ENCODE measurements at places on chromosomes 16 and 17.
A peak's percentile ranks its signal among the peaks of the same experiment; 100 is the strongest.

DNA sequence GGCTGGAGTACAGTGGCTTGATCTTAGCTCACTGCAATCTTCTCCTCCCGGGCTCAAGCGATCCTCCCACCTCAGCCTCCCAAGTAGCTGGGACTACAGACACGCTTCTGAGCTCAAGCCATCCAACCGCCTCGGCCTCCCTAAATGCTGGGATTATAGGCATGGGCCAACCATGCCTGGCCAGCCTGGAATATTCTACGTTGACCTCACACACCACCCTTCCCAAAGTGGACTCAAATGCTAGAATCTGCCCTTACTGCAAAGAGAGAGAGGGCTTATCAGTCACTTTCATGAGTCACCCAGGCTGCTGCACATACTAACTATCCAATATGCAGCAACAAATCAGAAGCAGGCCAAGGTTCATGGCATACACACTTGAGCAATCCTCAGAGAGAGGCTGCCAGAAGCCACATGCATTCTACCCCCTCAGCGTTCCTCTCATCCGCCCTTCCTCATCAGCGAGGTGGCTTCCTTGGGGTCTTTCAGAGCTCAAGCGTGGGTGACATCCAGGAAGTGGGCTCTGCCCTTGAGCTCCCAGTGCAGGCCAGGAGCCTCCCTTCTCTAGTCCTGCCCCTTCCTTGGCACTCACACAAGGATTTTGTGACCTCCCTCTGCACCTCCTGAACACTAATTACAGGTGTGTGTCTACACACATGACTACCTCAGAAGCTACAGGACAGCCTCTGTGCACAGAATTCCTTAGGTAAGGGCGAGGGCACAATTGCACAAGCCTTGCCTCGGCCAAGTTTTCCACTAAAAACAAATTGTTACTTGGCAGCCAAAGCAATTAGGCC lies 24.8 kb upstream of the SIAH1 start:
- DNase-seq, result peak; percentile 93

- DNase-seq, result no peak
Measured at GRCh38 chr17:44304651-44305050, 3.8 kb upstream of the RUNDC3A start.

DNA sequence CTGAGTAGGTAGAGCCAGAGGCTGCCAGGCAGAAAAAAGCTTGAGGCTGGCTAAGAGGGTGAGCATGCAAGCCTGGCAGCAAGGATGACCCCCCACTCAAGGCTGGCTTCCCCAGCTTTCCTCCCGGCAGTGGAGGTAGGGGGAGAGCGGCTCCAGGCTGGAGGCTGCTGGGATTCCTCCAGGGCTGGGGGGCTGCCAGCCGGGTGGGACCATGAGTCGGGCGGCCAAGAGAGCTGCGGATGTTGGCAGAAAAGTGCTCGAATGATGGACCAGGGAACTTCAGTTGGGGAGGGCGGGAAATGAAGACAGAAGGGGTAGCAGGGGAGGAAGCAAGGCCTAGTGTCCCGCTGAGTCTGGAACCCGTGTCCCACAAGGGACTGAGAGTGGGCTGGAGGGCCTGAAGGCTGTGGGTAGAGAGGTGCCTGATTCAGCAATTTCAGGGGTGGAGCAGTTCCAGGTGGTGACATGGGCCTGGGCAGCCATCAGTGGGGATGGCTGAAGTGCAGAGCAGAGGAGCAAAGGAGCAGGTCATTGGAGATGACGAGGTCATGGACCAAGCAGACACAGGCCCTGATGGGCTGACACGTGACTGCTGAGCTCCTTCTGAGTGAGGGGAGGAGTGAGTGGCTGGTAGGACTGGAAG lies 20.3 kb downstream of the HSD11B2 start:
- DNase-seq, result no peak

DNA sequence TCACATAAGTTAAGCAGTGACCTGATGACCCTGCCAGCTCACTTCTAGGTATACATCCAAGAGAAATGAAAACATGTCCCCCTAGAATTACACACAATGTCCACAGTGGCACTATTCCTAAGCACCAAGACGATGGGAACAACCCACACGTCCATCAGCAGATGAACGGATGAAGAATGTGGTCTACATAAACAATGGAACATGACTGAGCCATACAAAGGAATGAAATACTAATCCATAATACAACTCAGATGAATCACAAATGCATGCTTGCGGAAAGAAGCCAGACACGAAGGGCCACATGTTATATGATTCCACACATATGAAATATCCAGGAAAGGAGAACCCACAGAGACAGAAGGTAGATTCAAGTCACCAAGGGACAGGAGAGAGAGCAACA lies 17.4 kb downstream of the USP22 start:
- DNase-seq, result peak; percentile 68

- DNase-seq, result peak; percentile 36
Measured at GRCh38 chr17:33436321-33436720, 143.2 kb upstream of the ASIC2 start.

GRCh38 chr16:50678531-50678930 lies 2.6 kb downstream of the SNX20 start:
- no peak for DNase-seq

- DNase-seq, result no peak
Measured at GRCh38 chr17:45229681-45230409, 8.2 kb downstream of the FMNL1 start.

DNA sequence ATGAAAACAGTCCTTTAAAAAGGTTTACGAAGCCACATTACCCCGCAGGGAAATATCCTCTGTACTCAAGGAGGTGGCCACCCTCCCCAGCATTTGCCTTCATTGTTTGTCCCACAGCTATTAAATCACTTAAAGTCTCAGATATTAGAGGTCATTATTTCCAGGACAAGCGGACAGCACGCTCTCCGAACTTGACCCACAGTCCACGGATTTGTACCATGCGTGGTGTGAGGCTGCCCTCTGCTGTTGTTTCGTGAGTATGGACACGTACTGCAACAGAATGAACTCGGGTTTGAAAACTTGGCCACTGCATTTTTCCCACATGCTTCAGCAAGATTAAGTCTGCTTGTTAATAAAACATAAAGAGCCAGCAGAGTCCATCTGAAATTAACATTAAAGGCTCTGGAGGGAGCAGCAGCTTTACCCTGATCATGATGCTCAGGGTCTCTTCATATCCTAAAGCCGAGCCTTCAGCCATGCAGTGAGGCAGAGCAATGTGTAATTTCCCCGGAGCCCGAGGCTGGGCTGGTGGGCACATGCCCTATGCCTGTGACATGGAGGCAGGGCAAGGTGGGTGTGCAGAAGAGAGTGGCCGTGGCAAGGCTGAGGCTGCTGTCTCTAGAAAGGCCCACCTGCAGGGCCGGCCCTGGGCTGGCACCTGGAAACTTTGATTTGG lies 19.7 kb downstream of the MEAK7 start:
- peak; percentile 44 for DNase-seq

DNA sequence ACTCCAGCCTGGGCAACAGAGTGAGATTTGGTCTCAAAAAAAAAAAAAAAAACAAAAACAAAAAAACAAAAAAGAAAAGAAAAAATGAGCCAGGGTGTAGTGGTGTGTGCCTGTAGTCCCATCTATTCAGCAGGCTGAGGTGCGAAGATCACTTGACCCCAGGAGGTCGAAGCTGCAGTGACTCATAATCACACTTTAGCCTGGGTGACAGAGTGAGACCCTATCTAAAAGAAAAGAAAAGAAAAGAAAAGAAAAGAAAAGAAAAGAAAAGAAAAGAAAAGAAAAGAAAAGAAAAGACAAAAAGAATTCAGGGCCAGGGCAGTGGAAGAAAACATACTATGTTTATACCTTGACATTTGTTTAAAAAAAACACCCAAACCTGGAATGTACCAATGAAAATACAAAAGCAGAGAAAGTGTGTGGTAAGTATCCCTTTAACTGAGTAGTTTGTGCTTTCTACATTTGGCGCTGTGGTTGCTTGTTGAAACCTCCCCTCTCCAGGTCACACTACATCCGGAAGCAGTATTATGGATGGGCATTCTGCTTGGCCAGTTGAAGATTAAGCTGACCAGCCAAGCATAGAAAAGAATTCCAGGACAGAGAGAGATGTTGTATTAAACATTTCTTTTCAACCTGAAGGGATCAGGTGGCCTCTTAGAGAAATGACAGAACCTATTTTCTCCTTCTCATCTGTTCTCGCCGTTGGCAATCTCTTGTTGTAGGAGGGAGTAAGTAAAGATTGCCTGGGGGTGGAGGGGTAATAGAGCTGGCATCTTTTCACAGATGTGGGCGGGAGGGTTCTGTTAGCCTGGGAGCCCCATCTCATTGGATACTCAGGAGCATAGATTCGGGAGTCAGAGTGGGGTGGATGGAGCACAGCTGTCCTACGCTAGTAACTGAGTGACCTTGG lies 12.1 kb upstream of the PRKCB start:
- DNase-seq, result no peak

DNA sequence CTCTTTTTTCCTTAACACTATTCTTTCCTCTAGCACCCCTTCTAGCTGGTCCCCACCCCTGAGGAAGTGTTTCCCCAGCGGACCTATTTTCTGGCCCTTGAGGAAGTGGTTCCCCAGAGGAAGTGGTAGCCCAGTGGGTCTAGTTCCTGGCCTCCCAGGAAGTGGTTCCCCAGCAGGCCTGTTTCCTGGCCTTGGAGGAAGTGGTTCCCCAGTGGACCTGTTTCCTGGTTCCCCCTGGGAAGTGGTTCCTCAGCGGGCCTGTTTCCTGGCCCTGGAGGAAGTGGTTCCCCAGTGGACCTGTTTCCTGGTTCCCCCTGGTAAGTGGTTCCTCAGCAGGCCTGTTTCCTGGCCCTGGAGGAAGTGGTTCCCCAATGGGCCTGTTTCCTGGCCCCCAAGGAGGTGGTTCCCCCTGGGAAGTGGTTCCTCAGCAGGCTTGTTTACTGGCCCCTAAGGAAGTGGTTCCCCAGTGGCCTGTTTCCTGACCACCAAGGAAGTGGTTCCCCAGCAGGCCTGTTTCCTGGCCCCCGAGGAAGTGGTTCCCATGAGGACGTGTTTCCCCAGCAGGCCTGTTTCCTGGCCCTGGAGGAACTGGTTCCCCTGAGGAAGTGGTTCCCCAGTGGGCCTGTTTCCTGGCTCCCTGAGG lies 58.3 kb downstream of the NTN1 start:
- no peak for DNase-seq

DNA sequence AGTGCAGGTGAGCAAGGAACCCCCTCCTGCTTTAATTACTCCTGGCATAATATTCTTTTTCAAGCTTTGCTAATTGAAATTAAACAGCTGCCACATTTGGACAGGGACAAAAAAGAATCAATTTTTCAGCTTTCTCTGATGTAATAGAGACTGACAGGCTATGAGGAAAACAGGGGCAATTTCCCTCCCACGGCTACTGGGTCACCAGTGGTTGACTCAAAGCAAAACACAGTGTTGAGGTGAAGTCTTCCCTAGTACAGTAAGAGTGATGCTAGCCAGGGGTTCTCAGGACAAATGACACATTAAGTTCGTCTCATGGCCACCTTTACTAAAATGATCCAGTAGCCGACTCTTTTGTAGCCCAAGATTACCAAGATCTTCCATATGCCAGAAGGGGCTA lies 38.6 kb upstream of the PMFBP1 start:
- no peak for DNase-seq

GRCh38 chr17:62064791-62065563 lies at the start of gene MED13:
TSS of gene MED13 (minus strand) at chr17:62065278. CDS start at chr17:62065205, 73 bp downstream.
- DNase-seq, result peak; percentile 40

DNA sequence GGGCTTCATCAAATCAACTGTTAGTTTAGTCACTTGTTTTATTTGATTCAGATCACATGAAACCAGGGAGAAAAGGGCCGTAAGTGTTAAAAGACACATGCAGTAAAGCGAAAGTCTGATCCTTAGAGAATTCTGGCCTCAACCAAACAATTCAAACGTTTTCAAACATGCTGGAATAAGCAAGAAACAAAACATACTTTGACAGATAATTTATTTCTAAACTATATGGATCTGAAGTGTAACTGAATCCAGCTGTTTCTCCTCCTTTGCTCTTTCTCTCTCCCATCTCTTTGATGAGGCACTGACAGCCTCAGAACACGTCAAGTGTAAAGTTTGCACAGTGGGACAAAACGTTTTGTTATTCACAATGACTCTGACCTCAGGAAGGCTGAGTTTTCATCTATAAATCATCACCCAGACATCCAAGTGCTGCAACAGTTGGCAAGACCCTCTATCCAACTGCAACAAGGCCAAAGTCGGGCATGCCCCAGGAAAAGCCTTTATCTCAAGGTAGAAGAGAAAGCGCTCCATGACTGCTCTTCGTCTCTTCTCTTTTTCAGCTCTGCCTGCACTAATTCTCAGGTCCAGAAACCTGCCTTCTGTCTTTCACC lies 267.1 kb upstream of the MYOCD start:
- DNase-seq, result no peak

GRCh38 chr16:53559270-53559951 lies 56.4 kb upstream of the AKTIP start:
- no peak for DNase-seq

GRCh38 chr16:8721336-8722024 lies 47.1 kb downstream of the ABAT start:
- DNase-seq, result no peak

DNA sequence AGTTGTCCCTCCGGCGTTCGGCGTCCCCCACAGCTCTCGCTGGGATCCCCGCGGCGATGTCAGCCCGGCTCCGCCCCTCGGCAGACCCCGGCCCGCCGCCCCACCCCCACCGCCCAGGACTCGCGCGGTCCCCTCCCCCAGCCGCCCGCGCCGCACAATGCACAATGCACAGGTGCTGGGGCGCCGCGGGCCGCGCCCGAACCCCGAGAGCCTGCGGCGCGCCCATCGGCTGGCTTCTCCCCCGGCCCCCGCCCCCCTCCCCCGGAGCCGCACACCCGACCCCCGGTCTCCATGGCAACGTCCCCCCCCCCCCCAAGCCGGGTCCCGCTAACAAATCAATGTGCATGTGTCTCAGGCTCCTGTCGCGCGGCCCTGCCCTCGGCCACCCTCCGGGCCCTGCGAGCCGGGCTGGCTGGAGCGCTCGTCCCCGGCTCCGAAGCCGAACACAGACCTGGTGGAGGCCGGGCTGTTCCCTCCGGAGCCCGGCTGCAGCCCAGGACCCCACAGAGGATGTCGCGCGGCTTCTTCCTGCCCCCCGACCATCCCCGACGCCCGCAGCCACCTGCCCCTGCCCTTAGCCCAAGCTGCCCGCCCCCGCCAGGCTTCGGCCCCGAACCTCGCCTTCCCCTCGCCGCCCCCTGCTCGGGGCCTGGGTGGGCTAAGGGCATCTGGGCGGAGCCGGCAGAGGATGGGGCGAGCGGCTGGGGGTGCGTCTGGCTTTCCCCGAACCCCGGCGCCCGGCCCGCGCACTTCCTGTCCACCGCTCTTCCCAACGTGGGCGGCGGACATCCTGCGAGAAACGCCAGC lies 818 bp upstream of the CBX8 start:
- DNase-seq, result no peak

- peak; percentile 83 for DNase-seq
Measured at GRCh38 chr16:13110124-13110796, 208.9 kb downstream of the SHISA9 start.
